ENCODE measurements at places on chromosomes 6 and 20. TPM values are rescaled to one million over a fixed set of nuclear protein-coding genes. Genes with fewer than 3 reads are reported as not detected.

DNA sequence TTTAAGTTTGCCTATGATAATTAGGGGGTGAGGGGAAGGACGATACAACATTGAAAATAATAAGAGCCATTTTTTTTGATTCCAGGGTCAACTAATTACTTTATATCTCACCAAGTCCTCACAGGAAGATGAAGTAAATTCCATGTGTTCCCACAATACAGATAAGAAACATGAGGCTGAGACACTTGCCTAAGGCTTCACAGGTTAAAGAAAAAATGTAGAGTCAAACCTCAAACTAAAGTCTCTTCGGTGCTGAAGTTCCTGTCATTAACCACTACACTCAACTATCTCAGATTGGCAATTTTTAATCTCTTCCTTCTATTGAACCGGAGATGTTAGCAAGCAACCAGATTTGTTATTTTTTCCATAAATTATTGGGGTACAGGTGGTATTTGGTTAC is 33.0 kb downstream of the MRAP2 start:
- no peak for DNase-seq

GRCh38 chr6:137403855-137404254 is 90.3 kb downstream of the OLIG3 start:
- no peak for DNase-seq

DNA sequence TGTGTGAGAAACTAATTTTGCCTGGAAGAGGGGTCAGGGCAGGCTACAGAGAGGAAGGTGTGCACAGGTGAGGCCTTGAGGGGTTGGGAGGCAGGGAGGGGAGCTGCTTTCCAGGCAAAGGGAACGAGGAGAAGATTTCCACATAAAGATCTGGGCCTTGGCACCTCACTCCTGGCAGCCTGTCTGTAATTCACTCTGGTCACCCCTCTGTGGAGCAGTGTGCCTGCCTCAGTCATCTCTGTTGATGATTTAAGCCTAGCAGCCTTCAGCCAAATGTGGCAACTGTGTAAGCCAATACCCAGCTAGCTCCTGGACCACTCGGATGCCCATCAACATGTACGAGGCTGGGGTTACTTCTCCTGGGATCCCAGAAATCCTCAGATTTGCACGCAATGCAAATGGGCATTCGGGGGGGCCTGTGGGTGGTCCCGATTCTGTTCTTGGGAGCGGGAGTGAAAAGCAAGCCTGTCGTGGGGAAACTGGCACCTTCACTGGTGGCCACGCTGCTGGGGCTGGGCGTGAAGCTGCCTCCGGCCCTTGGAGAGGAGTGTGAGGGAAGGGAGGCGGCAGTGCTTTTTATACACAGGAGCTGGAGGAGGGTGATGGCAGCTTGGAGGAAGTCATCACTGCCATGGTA is 360.4 kb downstream of the ZFAND3 start:
- DNase-seq: no peak

GRCh38 chr20:2840138-2840966 is at the start of the genes PCED1A and VPS16:
Gene PCED1A (minus strand): TSS chr20:2840655. CDS start chr20:2839912, 743 bp downstream.
Gene VPS16 (plus strand): TSS chr20:2840745. CDS start chr20:2840775, 30 bp downstream.
- DNase-seq: peak; percentile 55

GRCh38 chr20:1150218-1150617 is 31.8 kb downstream of the PSMF1 start:
- DNase-seq: no peak

Gene MOG
- not detected for total RNA-seq

DNA sequence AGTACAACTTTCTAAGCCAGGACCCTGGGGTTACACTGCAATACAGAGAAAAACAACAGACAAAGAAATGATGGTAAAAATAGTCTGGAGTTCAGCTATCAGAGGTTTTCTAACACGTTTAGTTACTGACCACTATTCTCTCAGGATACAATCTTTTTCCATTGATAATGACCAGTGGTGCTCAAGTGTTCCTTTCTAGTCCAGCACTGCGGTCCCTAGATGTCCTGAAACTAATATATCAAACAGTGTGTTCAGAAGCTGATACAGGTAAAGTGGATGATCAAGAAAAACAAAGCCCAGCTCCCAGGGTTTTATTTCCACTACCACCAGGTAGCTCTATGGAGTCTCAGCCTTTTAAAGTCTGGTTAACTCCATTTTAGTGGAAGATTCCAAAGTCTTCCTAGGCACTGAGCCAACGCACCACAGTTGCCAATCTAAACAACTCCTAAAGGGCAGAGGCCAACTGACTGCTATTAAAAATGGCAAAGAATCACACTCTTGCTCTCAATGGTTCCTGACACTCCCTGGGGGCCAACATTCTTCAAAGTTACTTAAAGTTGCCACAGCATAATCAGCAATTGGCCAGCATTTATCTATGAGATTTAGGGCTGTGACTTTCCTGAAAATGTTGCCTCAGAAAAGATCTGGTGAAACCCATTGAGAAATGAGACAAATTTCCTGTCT is 38.2 kb downstream of the DZANK1 start:
- no peak for DNase-seq

DNA sequence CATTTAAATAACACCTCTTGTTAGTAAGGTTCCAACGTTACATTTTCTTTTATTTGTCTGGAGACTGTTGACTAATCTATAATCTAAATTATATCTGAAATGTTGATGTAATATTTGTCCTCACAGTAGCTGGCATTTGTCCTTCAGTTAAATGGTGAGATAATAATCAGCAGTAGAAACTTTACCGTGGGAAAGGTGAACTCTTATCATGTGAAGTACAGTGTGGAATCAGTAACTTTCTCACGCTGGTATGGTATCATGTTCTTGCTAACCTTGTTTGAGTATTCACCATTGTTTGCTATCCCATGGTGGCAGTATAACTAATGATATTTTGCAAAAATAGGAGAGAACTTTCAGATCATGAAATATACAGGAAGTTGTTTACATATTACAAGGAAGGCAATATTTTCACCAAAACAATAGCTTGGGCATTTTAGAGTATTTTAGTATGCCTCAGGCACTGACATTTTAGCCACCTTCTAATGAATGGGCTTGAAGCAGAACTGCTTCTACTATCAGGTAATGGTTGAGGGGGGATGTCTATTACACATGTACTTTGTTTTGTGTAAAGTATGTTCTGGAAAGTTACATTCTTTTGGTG is 4.8 kb downstream of the GMNN start:
- no peak for DNase-seq

Measured in omental fat pad (tissue), 4 donors.